ENCODE measurements at places on chromosomes 12 and 14. TPM values are rescaled to one million over a fixed set of nuclear protein-coding genes. Genes with fewer than 3 reads are reported as not detected.

Gene RNU4-1
- not detected for polyA plus RNA-seq

Gene KLHL33
- 1.1 TPM for polyA plus RNA-seq

Gene KRT79
- polyA plus RNA-seq = not detected

Gene IL25
- polyA plus RNA-seq = not detected

Gene GPR135
- polyA plus RNA-seq = 3.2 TPM

Gene HNF1A
- not detected for polyA plus RNA-seq

- no peak for DNase-seq
These were observed 1598.0 kb upstream of the TMEM132C start for GRCh38 chr12:126668961-126669360.

GRCh38 chr14:100568164-100568997 lies 18.8 kb downstream of the BEGAIN start:
- DNase-seq = no peak

DNA sequence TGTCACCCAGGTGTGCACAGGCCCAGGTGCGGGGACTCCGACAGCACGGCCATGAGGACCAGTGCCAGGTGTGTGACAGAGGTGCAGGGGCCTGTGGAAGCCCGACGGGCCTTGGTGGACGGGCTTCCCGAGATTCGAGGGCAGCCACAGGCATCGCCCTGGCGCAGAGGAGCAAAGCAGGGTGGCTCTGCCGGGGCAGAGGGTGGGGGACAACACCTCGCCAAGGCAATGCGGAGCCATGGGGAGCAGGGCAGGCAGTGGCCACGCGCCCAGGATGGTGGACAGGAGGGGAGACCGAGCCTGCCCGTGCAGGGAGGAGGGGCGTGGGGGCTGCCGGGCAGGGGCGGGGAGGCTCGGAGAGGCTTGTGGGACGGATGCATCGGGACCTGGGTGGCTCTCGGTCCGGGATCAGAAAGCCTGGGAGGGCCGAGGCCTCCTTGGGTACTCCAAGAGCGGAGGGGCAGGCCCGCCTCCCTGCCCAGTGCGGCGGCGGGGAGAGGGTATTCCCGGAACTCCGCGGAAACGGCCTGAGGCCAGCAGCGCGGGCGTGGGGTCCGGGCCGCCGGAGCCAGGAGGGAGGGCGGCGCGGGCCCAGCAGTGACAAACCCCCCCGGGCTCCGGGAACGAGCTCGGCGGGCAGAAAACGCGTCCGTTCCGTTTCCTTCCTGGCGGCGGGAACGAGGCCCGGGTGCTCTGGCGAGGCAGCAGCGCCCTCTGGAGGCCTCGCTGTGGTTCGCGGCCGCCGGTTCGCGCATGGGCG lies 1.6 kb downstream of the TMEM121 start:
- DNase-seq = peak; percentile 20

- no peak for DNase-seq
These were observed 32.3 kb upstream of the WDR89 start for GRCh38 chr14:63673886-63674497.

- DNase-seq = no peak
These were observed 108.4 kb downstream of the GPR135 start for GRCh38 chr14:59356767-59357166.

DNA sequence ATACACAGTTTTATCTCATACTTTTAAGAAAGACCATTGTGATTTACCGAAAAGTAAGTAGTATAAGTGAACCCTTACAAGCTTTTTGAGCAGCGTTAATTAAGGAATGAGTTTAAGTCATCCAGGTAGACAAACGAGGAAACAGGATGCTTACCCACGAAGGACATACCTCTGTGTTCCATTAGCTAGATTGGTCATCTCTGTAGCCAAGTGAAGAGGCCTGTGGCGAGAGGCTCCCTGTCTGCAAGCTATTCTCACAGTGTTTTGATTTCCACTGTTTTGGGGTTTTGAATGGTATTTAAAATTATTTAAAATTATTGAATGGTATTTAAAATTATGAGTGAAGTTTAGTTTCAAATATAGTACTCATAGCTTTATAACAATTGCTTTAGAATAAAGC lies 342.1 kb upstream of the RGS6 start:
- DNase-seq = no peak

DNA sequence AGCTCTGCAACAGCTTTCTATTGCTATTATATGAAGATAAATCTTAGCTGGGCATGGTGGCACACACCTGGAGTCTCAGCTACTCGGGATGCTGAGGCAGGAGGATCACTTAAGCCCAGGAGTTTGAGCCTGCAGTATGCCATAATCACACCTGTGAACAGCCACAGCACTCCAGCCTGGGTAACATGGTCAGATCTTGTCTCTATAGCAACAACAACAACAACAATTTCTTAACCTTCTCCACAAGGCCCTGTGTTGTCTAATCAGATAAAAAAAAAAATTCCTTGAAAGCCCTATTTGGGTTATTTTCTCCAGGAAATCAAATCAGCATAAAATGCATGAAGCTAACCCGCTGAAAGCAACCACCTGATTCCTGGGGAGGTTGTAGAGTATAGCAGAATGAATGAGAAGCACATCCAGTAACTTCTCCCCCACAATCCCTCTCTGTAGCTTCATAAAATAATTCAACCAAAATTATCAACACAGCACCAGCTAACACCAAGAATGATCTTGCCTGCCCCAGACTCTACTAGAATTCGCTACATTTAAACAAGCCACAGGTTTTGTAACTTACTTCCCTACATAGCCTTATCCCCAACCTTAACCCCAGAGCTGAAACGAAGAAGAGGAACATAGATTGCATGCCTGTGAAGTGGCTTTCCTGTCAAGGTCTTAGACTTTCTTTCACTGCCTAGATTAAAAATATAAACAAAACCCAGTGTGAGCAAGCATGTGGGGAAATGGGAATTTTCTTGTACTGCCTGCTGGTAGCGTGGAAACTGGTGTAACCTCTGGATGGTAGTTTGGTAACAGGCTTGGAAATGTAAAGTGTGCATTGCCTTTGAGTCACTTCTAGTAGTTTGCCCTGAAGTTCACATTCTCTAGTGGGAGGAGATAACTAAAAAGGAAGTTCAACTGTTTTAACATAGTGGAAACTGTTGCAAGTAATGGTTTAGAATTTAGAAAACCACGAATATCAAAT lies 6.0 kb upstream of the STK38L start:
- no peak for DNase-seq

GRCh38 chr14:101814934-101815333 lies 53.4 kb downstream of the PPP2R5C start:
- DNase-seq = no peak
